Nucleus accumbens (tissue), 56 donors: ENCODE measurements at places on chromosomes 6 and 20.

DNA sequence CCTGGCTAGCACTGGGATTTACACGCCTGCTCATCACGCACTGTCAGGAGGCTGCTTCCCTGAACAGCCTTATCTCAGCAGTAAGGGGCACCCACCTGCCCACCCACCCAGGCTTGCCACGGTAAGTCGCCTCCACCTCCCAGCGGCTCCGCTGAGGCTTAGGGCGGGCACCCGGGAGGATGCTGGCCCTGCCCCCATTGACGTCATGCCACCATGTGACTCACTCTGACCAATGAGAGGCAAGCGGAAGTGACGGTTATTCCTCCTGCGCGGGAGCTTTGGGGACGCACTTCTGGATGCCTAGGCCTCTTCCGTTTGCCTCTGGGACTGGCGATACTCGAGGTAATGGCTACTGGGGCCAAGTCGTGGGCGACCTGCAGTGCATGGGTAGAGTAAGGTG lies 256.8 kb downstream of the QKI start:
- no peak for DNase-seq

- DNase-seq = no peak
Measured at GRCh38 chr20:37316116-37316774, 26.8 kb downstream of the MANBAL start.

DNA sequence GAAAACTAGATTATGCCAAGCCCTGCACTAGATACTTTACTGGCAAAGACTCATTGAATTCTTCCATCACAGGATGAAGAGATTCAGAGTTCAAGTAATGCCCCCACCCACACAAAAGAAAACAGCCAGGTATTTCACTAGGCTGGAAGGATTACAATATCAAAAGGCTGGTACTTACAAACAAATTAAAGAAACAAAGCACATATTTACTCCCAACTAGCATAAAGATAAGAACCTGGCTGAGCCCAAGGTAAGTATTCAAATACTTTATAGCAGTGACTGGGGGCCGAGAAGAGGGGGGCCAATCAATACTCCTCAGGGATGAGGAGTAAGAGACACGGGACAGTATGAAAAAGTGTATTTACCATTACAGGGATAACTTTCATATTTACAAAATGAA lies 3.7 kb downstream of the ACOT8 start:
- no peak for DNase-seq

GRCh38 chr6:53634184-53634631 lies 31.3 kb downstream of the KLHL31 start:
- DNase-seq = no peak

GRCh38 chr20:62495749-62496567 lies 20.2 kb upstream of the GATA5 start:
- DNase-seq = no peak

DNA sequence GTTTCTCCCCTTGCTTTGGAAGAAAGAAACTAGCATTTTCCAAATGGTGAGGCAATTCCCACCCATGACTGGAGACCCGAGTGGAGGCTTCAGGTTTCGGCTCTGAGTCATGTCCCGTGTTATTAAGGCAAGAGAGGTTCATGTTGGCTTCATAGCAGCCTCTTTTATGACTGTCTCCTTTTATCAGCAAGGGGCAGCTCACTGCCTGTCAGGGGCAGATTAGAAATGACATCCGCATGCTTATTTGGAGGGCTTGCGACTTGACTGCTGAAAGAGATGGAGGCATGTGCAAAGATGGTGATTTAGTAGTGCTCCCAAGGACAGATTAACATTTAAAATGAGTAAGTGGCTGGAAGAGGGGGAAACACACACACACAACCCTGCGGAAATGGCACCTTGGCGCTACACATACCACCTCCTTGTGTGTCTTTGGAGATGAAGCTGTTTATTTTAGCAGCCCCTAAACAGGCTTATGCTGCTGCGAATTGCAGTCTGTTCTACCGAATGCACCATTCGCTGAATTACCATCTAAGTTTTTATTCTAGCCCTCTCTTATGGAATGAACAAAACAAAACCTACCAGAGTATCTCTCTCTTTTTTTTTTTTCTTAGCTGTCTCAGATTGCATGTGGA lies 52.1 kb upstream of the VSTM2L start:
- DNase-seq = no peak

DNA sequence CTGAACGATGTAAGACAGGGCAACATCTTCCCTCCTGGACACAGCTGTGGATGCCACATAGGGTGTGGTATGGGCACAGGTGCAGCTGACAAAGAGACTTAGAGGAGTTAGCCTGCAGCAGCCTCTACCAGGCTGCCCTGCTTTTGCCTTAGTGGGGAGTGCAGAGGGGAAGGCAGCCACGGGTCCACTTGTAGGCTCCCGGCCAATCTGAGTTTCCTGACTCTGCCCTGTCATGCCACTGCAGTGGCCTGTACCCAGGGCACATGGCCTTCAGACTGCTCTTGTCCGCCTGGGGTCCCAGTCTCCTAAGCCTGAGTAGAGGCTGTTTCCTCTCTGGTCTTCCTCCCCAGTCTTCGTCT lies 17.1 kb upstream of the CST9L start:
- DNase-seq = no peak

GRCh38 chr20:57620274-57620990 lies at the start of gene ZBP1:
TSS of gene ZBP1 (minus strand) at chr20:57620426. CDS start at chr20:57620295, 131 bp downstream.
- DNase-seq = no peak

GRCh38 chr6:25481267-25481666 lies 170.7 kb upstream of the SCGN start:
- no peak for DNase-seq
